ENCODE measurements at places on chromosomes 2 and 18.
A peak's percentile ranks its signal among the peaks of the same experiment; 100 is the strongest.

DNA sequence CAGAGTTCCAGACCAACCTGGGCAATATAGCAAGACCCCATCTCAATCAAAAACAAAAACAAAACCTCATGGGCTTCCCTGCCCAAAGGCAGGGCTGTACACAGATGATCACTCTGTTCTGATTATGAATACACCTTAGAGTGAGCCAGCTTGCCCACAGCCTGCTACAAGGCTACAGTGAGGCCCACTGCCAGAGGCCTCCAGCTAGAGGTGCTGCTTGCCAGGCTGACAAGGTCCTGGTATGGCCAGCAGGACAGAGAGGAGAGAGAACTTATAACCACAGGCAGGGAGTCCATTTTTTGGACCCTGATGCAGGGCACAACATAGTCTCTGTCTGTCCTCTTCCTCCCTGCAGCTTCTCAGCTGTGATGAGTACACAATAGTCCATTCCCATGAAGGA lies 41.5 kb downstream of the KANSL3 start:
- DNase-seq = no peak

DNA sequence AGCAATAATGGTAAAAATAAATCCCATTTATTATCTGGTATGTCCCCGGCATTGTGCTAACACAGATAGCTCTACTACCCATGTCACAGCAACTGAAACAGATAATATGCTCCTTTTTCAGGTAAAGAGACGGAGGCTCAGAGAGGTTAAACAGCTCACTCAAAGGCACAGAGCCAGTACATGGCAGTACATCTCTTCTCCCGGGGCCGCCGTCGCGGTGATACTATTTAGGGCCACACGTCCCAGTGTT lies 693 bp upstream of the PDK1 start:
- no peak for DNase-seq

GRCh38 chr2:67394734-67395133 lies 2.4 kb upstream of the ETAA1 start:
- DNase-seq = no peak

- no peak for DNase-seq
Observed at GRCh38 chr2:96400049-96401000, 64.8 kb downstream of the NCAPH start.

- DNase-seq = peak; percentile 0
Observed at GRCh38 chr18:48814490-48815178, 136.1 kb downstream of the SMAD7 start.

- no peak for DNase-seq
Observed at GRCh38 chr2:208142240-208142924, 3.6 kb downstream of the CRYGB start.

DNA sequence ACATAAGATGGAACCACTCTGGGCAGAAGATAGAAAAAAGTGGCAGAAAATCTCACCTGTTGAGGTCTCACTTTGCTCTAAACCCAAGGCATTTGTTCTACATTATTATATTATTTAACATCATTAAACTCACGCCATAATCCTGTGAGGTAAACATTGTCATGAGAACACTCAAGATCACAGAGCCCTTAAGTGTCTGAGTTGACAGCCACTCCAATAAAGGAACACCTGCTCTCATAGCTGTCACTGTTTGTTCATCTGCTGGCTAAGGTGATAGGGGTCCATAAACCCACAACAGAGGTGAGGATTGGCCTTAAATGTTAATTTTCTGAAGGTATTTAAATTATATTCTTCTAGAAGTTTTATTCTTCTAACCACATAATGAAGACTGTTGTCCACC lies 439.7 kb downstream of the RIT2 start:
- DNase-seq = no peak

DNA sequence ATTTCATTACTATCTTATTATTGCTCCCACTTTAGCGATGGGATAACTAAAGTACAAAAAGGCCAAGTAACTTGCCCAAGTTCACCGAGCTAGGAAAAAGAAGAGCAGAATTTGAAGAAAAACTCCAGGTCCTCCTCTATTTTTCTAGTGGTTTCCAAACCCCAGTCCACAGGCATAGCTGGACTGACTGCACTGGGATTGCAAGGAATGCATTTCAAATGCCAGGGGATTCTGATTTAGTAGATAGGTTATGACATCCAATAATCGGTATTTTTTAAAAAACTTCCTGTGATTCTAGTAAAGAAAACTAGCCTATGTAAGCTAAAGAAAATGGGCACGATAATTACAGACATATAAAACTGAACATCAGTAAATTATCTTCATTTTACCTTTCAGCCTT lies 62.7 kb upstream of the GALNT5 start:
- DNase-seq = no peak

GRCh38 chr2:181143790-181144300 lies 163.4 kb downstream of the UBE2E3 start:
- DNase-seq = no peak

- DNase-seq = no peak
Observed at GRCh38 chr2:129780316-129781270, 198.9 kb upstream of the RAB6C start.

DNA sequence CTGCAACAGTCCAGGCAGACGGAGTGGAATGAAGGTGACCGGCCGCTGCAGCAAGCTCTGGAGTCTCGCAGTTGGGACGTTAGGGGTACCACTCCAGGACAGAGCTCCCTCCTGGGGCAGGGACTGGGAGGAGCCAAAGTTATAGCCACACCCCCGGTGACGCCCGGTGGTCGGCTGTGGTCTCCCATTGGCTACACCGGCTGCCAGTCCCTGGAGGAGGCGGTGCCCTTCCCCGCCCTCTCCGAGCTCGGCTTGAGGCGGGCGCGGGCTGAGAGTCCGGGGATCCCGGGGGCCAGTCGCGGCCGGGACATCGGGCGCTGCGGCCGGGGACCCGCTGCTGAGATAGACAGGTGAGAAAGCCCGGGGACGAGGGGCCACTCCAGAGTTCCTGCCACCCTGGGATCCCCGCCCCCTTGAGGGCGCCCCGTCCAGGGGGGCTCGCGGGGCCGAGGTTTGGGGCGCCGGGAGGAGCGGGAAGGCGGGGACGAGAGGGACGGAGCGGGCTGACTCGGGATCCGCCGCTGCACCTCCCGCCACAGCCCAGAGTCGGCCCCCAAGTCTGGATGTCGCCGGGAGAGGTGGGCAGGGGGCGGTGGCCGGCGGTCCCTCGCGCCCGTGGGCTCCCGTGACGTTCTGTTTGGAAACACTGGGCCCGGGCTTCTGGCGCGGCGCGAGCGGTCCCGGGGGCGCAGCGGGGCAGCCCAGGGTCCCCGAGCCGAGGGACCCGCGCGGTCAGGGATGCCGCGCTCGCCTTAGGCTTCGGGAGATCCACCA lies at the start of gene PLEKHH2:
Gene PLEKHH2, plus strand, starts transcription at position 231 of the 774 bp plus-strand sequence. CDS start 7,414 bp downstream, outside the sequence.
- peak; percentile 89 for DNase-seq

GRCh38 chr2:157476953-157477709 lies 33.2 kb upstream of the CYTIP start:
- DNase-seq = no peak

- no peak for DNase-seq
Observed at GRCh38 chr2:104871972-104872865, 18.3 kb downstream of the POU3F3 start.

DNA sequence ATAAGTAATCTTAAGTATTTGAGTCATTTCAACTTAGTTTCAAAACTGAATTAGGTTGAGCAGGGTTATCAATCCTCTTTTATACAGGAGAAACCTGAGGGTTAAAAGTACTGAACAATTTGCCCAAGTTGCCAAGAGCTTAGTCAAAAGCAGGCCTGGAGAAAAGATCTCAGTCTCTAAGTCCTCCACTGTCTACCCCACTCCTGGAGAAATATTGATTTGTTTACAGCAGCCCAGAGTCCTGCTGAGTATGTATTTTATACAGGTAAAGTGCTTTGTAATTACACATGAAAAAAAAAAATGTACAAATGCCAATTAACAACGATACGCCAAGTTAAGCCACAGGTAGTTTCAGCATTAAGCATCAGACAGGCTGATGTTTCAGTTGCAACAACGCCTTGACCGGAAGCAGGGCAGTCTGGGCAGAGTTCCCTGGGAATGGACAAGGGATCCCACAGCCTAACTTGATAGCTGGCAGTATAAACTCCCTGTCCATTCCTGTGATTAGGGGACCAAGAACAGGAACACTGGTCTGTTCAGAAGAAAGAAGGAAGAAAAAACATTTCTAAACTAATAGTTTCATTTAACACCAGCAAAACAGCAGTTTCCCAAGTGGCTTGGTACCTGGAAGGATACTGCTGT lies 132.9 kb downstream of the MYO5B start:
- no peak for DNase-seq

GRCh38 chr2:33924586-33925169 lies 325.6 kb upstream of the FAM98A start:
- no peak for DNase-seq

- no peak for DNase-seq
Observed at GRCh38 chr2:212330263-212330662, 208.3 kb downstream of the ERBB4 start.

DNA sequence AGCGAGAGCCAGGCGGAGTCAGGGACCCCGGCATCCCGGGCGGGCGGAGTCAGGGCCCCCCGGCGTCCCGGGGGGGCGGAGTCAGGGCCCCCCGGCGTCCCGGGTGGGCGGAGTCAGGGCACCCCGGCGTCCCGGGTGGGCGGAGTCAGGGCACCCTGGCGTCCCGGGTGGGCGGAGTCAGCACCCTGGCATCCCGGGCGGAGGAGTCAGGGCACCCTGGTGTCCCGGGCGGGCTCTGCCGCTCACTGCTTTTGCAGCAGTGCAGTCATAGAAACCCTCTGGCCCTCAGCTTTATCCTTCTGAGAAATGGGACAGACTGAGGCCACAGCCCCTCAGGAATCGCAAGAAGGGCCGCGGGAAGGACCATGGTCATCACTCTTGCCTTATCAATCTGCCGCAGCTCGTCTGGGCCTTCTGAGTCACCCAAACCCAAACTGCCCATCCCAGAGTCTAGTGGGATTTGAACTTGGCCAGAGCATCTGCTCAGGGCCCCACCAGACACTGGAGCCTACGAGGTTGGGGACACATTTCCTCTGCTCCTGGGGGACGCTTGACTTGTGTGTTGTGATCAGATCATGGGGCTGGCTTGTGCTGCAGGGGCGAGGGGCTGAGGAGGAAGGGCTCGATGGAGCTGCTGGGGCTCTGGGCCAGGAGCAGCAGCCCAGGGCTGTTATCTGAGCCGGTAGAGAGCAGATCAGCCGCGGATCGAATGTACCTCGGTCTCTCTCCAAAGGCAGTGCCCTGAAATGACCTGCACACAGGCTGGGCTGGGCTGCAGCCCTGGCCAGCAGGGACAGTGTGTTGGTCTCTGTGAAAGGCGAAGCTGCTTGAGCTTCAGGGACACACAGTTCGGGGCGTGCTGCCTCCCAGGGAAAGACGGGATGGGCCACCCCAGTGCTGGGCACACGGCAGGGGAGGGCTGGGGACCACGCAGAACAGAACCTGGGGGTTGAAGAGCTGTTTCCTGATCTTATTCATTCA lies 290.1 kb upstream of the HDAC4 start:
- no peak for DNase-seq

GRCh38 chr2:191023235-191023679 lies 9.3 kb upstream of the STAT1 start:
- no peak for DNase-seq

- no peak for DNase-seq
Observed at GRCh38 chr2:219551441-219552381, 7.9 kb downstream of the TMEM198 start.

GRCh38 chr2:101900375-101900774 lies 91.4 kb upstream of the IL1R2 start:
- DNase-seq = no peak

DNA sequence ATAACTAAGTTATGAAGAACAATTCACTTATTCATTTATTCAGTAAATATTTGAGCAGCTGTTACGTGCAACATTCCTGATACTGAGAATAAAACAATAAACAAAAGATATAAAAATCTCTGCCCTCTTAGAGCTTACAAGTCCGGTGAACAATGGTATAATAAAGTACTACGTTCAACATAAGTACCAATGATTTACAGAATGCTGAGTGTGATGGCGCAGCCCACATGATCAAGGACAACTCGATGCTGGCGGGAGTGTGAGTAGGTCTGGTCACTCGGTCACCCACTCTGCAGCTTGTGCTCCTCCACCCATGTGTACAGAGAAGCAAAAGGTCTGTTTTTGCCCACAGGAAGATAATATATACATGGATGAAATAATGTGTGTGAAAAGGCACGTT lies 254.3 kb downstream of the BCL11A start:
- DNase-seq = no peak

DNA sequence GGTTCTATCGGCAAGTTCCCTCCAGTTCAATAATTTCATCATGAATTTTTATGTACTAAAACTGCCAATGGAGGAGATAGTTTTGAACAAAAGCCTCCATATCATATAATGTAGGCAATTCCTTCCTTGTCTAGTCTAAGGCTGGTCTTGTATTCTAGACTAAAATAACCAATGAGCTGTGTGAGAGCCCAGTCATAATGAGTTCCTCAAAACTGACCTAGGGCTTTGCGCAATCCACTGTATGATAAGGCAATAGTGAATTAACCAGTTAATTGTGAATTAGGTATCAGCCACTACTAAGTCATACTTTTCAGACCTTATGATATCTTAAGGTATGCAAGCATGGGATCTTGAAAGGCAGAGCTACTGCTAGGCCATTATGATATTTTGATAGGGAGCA lies 7.6 kb upstream of the UXS1 start:
- DNase-seq = no peak

DNA sequence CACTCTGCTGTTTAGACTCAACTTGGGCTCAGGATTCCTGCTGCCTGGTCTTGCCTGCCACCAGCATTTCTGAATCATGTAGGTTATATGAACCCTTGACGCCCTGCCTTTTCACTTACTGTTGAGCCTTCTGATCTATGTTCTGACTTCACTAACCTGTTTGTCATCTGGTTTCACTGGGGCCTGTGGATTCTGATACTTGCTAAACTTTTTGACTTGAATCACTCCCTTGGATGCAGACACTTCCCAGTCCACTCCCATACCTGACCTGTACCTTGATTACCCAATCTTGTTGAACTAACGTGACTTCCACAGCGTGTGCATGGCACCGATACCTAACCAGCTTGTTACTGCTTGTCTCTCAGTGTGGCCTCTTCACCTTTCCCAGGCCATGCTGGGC lies 35.6 kb upstream of the SPAG16 start:
- DNase-seq = no peak

GRCh38 chr2:132974467-132975095 lies 304.6 kb upstream of the LYPD1 start:
- DNase-seq = no peak

GRCh38 chr2:57465067-57465466 lies 581.5 kb upstream of the VRK2 start:
- no peak for DNase-seq

- DNase-seq = no peak
Observed at GRCh38 chr2:205692104-205692503, 9.8 kb downstream of the NRP2 start.

GRCh38 chr2:84732897-84733778 lies 147.7 kb downstream of the TRABD2A start:
- DNase-seq = no peak

Measured in activated T-cell treated with anti-CD3 and anti-CD28 coated beads, Interleukin-2, amount 50 U/mL, for 4 hours (primary cell).